ENCODE measurements at places on chromosomes 1 and 21. TPM values are rescaled to one million over a fixed set of nuclear protein-coding genes. Genes with fewer than 3 reads are reported as not detected.

DNA sequence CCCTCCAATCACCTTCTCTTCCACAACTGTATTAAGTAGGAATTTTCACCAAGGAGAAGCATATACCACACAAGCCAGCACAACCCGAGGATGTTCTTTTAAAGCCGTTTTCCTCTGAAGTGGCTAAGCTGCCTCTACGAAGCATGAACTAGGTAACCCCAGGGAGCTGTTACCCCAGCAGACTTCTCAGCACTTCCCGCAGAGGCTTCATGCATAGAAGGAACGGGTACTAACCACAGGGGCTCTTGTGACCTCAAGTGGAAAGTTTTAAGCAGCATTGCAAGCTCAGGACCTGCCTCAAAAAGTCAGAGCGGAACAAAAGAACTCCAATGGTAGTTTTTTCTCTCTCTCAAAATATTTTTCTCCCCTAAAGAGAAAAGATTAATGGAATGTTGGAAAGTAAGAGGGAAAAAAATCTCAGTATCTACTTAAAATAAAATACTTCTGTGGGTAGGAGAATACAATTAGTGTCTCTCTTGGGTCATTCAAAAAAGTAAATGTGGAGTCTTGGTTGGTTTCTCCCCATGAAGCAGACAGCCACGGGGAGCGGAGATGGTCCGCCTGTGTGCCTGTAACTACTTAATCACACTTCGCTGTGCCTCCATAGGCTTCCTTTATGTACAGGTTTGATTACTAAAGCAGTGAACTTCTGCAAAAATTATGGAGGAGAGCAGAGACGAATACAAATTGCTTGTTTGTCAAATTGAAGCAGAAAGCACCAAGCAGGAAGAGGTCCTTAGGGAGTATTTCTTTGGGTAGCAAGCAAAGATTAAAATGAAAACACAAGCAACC is 40.9 kb downstream of the STX6 start:
- peak overlapping the region; percentile 53 for H3K27ac ChIP-seq
- H3K27me3 ChIP-seq = no peaks in the 10 kb centered on the region
- H3K4me3 ChIP-seq = no peak overlapping the region
- no peaks in the 10 kb centered on the region for H3K4me1 ChIP-seq

KCNJ15 gene
- total RNA-seq = not detected

DNA sequence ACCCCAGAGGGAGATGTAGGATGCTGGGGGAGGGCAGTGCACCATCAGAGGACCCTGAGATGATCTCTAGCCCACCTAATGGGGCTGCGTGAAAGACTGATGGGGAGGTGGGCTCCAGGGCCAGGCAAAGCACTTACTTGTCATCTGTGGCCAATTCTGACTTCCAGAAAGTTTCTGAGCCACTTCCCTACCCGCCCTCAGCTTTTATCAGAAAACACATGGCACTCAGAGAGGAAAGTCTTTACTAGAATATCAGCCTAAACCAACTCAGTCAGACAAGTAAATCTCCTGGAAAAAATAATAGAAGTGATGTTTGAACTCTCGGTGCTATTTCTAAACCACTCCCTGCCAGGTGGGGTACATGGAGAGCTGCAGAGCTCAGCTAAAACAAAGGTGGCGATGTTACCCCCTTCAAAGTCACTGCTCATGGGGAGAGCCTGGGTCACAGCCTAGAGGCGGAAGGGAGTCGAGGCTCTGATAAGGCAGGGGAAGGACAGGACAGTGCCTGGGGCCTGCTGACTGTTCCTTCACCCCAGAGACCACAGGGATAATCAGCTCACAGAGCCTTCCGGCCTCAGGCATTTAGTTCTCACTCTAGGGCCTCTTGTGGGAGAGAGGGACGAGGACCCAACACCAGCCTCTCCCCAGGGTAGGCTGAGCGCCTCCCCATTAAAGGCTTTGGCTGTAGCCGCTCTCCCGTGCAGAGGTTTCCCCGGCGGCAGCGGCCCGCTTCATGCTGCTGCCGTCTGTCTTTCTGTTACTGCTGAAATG is 14.2 kb downstream of the SMIM12 start:
- DNase-seq = peak; percentile 62
- H3K36me3 ChIP-seq = peaks cover 6% of the 10 kb centered on the region
- H3K4me1 ChIP-seq = peaks cover 55% of the 10 kb centered on the region
- no peak overlapping the region for H3K4me3 ChIP-seq

- no peak overlapping the region for H3K4me3 ChIP-seq
- H3K36me3 ChIP-seq = no peaks in the 10 kb centered on the region
- DNase-seq = no peak
- no peaks in the 10 kb centered on the region for H3K4me1 ChIP-seq
Measured at GRCh38 chr1:227321035-227321434, 2.7 kb upstream of the CDC42BPA start.

DNA sequence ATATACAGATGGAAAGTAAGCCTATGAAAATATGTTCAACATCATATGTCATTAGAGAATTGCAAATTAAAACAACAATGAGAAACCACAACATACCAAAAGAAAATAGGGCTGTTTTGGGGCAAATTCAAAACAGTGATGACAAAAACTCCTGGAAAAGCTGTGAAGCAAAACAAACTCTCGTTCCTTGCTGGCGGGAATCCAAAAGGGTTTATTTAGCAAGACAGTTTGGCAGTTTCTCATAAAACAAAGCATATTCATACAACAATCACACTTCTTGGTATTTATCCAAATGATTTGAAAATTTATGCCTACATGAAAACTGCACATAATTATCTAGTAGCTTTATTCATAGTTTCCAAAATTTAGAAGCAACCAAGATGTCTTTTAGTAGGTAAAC is 44.4 kb downstream of the COL11A1 start:
- DNase-seq = no peak
- H3K4me1 ChIP-seq = no peaks in the 10 kb centered on the region
- H3K36me3 ChIP-seq = no peaks in the 10 kb centered on the region
- H3K27ac ChIP-seq = no peak overlapping the region
- H3K27me3 ChIP-seq = no peaks in the 10 kb centered on the region

- H3K4me3 ChIP-seq = peak overlapping the region; percentile 53
- H3K4me1 ChIP-seq = peaks cover 19% of the 10 kb centered on the region
- H3K36me3 ChIP-seq = peaks cover 12% of the 10 kb centered on the region
- H3K27ac ChIP-seq = no peak overlapping the region
Measured at GRCh38 chr21:28923439-28923975, 69.2 kb downstream of the LTN1 start.

- no peaks in the 10 kb centered on the region for H3K27me3 ChIP-seq
- H3K27ac ChIP-seq = no peak overlapping the region
- DNase-seq = no peak
- H3K4me3 ChIP-seq = no peak overlapping the region
Measured at GRCh38 chr1:212267460-212267859, 17.8 kb upstream of the PPP2R5A start.

OR6F1 gene
- total RNA-seq = not detected

HSPA13 gene
- total RNA-seq = 87.2 TPM

SYT11 gene
- 7.4 TPM for total RNA-seq

CYP4X1 gene
- 12.5 TPM for total RNA-seq

DNA sequence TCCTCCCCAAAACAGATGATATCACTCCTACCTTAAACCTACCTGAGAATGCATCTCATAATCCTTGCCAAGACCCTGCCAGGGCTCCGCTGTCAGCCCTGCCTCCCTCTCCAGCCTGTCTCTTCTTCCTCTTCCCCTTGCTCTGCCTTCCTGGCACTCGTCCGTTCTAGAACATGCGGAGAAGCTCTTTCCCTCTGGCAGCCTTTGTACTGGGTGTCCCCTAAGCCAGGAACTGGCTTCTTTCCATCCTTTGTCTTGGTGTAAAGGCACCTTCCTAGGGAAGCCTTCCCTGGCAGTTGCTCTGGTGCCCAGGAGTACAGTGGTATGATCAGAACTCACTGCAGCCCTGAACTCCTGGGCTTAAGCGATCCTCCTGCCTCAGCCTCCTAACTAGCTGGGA is 36.1 kb downstream of the CTNNBIP1 start:
- no peaks in the 10 kb centered on the region for H3K27me3 ChIP-seq
- no peak overlapping the region for H3K27ac ChIP-seq
- H3K4me3 ChIP-seq = no peak overlapping the region
- peaks cover 11% of the 10 kb centered on the region for H3K36me3 ChIP-seq
- peaks cover 11% of the 10 kb centered on the region for H3K4me1 ChIP-seq

DNA sequence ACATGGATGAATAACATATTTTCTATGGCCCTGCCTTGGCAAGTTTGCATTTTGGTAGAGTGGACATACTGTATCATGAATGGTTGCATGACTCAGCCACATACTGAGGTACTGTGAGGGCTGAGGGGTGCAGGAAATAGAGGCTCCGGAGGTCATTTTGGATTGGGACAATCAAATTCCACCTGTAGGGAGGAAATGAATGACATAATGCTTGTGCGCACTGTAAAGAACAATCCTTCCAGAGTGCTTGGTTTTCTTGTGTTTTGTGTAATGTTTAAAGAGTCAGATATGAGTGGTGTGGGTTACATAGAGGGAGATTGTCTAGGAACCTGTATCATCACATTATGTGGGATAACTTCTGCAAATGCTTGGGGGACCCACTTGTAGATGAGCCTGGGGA is 329.9 kb upstream of the PROX1 start:
- peak overlapping the region; percentile 5 for H3K4me3 ChIP-seq
- no peak overlapping the region for H3K27ac ChIP-seq
- H3K36me3 ChIP-seq = no peaks in the 10 kb centered on the region
- DNase-seq = no peak

DNA sequence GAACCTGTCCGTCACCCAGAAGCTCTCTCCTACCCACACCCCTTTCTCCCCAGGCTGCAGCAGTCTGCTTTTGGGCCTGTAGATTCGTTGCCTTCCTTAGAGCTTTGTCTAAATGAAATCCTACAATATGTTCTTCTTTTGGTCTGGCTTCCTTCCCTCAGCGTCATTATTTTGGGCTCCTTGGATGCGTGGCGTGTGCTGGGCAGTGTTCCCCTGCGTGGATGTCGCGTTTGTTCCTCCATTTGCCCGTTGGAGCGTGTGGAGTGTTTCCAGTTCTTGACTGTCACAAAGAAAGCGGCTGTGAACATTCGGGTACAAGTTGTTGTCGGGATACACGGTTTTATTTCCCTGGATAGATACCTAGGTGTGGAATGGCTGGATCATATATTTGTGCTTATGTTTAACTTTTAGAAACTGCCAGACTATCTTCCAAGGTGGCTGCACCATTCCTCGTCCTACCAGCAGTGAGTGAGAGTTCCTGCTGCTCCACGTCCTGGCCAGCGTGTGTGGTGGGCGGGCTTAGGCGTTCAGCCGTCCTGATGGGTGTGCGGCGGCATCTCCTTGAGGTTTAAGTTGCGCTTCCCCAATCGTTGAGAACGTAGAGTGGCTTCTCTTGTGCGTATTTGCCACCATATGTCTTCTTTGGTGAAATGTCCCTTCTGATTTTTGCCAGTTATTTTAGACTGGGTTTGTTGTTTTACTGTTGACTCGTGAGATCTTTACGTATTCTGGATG is 31.7 kb downstream of the SKI start:
- H3K4me3 ChIP-seq = no peak overlapping the region
- H3K4me1 ChIP-seq = no peaks in the 10 kb centered on the region
- H3K36me3 ChIP-seq = peaks cover 7% of the 10 kb centered on the region
- no peaks in the 10 kb centered on the region for H3K27me3 ChIP-seq
- DNase-seq = no peak
- no peak overlapping the region for H3K27ac ChIP-seq

DNA sequence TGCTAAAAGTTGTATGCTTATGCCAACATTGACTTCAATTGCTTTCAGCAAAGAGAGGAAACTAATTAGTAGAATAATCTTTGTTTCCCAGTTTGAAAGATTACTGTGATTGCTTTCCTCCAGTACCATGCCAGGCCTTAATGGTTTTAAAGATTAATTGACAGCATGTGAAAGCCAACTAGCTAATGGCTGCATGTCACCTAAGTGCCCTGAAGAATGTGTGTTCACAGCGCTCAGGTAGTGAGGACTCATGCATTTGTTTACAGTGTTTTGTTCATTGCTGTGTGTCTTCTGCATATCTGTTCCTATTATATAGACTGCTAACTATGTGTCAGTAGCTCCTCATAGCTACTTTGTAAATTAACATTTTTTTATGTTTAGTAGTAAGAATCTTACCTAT is 335.6 kb downstream of the LRRIQ3 start:
- no peaks in the 10 kb centered on the region for H3K36me3 ChIP-seq
- no peak overlapping the region for H3K27ac ChIP-seq
- H3K4me1 ChIP-seq = peaks cover 9% of the 10 kb centered on the region
- H3K4me3 ChIP-seq = no peak overlapping the region

GRCh38 chr1:72936151-72936740 is 653.9 kb upstream of the NEGR1 start:
- H3K27ac ChIP-seq = no peak overlapping the region
- H3K4me1 ChIP-seq = no peaks in the 10 kb centered on the region
- DNase-seq = no peak
- H3K36me3 ChIP-seq = no peaks in the 10 kb centered on the region
- H3K4me3 ChIP-seq = no peak overlapping the region

- H3K27ac ChIP-seq = no peak overlapping the region
- DNase-seq = no peak
- H3K4me1 ChIP-seq = no peaks in the 10 kb centered on the region
- H3K27me3 ChIP-seq = no peaks in the 10 kb centered on the region
- H3K4me3 ChIP-seq = no peak overlapping the region
- no peaks in the 10 kb centered on the region for H3K36me3 ChIP-seq
Measured at GRCh38 chr1:101745551-101746270, 251.0 kb downstream of the OLFM3 start.

DNA sequence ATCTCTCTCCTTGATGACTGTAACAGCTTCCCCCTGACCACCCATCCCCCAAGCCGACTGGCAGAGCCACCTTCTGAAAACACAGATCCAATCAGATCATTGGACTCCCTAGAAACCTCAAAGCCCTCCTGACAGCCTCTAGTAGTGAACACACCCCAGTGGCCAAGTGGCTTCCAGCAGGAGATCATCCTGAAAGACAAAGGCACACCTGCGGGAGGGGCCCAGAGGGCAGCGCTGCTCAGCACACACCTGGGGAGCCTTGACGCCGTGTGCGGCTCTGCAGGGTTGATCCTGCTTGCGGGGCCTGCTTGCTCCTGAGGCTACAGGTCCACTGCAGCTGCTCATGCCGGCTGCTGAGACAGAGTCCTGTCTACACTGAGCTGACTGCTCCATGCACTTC is 41.5 kb downstream of the SLC66A1 start:
- no peak overlapping the region for H3K27ac ChIP-seq
- no peak overlapping the region for H3K4me3 ChIP-seq
- peak; percentile 91 for DNase-seq
- H3K36me3 ChIP-seq = peaks cover 68% of the 10 kb centered on the region
- H3K4me1 ChIP-seq = peaks cover 5% of the 10 kb centered on the region

SYCP1 gene
- not detected for total RNA-seq

GRCh38 chr1:97013136-97013535 is 291.6 kb downstream of the PTBP2 start:
- H3K27ac ChIP-seq = no peak overlapping the region
- DNase-seq = no peak
- no peaks in the 10 kb centered on the region for H3K36me3 ChIP-seq
- peaks cover 3% of the 10 kb centered on the region for H3K4me1 ChIP-seq
- no peak overlapping the region for H3K4me3 ChIP-seq
- H3K27me3 ChIP-seq = no peaks in the 10 kb centered on the region

- H3K36me3 ChIP-seq = no peaks in the 10 kb centered on the region
- H3K27me3 ChIP-seq = peaks cover 4% of the 10 kb centered on the region
- no peaks in the 10 kb centered on the region for H3K4me1 ChIP-seq
- no peak for DNase-seq
Measured at GRCh38 chr1:15275921-15276683, 29.1 kb downstream of the FHAD1 start.

All from endodermal cell (in vitro differentiated cells).